ENCODE measurements at places on chromosomes 16 and 17.

DNA sequence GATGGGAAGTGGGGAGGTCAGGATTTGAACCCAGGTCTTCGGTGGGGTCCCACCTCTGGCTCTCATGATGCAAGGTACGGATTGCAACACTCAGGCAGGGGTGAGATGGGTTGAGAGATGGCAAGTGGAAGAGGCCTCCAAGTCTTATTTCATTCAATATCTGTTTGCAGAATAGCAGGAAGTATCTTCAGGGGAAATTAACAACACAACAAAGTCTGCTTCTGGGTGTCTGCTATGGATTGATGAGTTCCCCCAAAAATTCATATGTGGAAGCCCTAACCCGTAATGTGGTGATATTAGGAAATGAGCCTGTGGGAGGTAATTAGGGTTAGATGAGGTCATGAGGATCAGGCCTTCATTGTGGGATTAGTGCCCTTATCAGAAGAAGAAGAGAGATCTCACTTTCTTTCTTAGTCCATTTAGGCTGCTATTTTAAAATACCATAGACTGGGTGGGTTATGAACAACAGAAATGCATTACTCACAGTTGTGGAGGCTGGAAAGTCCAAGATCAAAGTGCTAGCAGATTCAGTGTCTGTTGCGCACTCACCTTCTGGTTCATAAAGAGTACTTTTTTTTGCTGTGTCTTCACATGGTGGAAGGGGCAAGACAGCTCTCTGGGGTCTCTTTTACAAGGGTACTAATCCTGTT lies 4.4 kb upstream of the CD300H start:
- DNase-seq, result no peak

DNA sequence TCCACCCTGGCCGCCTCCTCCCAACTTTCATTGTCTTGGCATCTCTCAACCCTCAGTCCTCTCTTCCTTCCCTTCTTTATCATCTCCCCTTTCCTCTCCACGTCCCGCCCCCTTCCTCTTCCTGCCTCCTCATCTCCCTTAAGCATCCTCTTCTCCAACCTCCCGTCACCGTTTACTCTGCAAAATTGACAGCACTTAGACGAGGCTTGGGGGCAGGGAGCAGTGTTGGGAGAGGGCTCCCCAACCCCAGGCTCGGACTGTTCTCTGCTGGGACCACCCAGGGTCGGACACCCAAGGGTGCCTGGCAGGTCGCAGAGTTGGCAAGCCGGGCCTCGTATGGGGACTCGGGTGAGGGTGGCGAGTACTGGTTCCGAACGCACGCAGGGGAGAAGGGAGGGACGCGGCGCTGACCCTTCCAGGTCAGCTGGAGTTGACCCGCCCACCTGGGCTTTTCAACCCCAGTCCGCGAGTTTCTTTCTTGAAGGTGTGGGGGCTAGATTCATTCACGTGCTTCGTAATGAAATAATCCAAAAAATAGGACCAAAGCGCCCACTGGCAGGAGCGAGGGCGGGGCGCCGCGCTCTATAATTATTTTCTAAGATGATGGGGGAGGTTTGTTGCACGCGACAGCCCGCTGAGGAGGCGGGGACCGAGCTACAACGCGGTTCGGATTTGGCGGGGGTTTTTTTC lies 775 bp upstream of the PAGR1 start:
- DNase-seq, result no peak

- no peak for DNase-seq
Measured at GRCh38 chr16:85072076-85072860, 40.0 kb downstream of the CIBAR2 start.

DNA sequence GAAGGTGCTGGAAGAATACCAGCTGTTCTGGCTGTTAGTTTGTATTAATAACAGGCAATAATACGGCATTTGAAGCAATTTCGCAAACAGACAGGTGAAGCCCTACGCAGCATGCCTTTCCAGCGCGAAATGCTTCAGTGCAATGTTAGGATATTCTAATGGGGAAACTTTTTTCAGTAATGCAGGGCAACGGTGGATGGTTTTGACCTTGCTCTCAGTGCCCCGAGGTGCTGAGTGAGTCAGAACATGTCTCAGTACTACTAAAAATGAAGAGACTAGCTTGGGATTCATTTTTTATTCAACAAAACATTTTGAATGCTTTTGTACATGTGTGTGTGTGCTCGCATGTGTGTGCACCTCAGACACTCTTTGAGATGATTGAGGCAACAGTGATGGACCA lies 172.2 kb downstream of the RBFOX1 start:
- no peak for DNase-seq

GRCh38 chr17:16293931-16294330 lies 59.3 kb downstream of the CENPV start:
- no peak for DNase-seq

- DNase-seq, result no peak
Measured at GRCh38 chr17:40027614-40028012, 12.4 kb downstream of the CSF3 start.

GRCh38 chr17:66468241-66469087 lies 166.1 kb downstream of the PRKCA start:
- no peak for DNase-seq

GRCh38 chr17:45197555-45198334 lies 23.9 kb upstream of the FMNL1 start:
- DNase-seq, result peak; percentile 71

GRCh38 chr16:73339821-73340220 lies 291.9 kb upstream of the ZFHX3 start:
- DNase-seq, result no peak

GRCh38 chr17:77392376-77393273 lies 251.9 kb downstream of the SEC14L1 start:
- DNase-seq, result no peak

DNA sequence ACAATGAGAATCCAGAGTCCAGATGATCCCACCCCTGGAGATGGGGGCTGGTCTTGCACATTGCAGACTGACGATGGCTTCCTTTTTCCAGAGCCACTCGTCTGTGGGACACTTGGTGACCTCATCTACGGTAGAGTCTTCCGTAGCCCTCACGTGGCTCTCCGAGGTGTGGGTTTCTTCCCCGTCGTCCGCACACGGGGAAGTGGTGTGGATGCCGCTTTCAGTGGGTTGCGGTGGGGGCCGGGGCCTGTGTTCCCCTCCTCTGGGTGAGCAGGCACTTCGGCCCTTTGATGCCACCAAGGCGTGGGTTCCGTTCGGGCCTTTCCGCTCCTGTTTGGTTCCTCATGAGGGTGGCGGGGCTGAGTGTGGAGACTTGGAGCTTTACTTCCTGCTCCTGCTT lies 21.4 kb downstream of the BAIAP2 start:
- DNase-seq, result no peak

DNA sequence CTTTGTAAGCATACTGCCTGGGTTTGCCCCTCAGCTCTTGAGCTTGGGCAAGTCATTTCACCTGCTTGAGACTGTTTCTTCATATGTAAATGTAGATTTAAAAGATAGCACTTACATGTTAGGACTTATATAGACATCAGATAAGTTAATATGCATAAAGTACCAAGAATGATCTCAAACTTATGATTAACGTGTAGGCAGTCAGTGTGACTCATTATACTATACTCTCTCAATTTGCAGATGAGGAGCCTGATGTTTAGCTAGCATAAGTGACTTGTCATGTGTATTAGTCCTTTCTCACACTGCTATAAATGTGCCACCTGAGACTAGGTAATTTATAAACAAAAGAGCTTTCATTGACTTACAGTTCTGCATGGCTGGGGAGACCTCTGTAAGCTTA lies 690.5 kb downstream of the KCNJ2 start:
- no peak for DNase-seq

GRCh38 chr17:39867084-39867879 lies 720 bp upstream of the ZPBP2 start:
- peak; percentile 71 for DNase-seq

DNA sequence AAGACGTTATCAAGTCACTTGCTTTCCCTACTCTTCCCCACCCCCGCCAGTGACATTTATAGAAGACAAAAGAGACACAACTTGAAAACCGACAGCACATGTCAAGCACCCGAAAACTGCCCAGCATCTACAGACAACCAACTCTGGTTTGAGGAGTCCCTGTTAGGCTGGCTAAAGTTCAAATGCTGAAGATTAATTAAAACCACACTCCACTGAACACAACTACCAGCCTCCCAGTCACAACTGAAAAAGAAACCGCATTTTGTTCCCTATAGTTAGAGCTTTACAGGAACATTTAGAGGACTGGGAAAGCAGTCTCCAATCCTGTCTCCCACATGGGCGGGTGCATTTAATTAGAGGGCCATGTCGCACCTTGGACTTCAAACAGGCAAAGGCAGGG lies 73.0 kb upstream of the COX10 start:
- no peak for DNase-seq

DNA sequence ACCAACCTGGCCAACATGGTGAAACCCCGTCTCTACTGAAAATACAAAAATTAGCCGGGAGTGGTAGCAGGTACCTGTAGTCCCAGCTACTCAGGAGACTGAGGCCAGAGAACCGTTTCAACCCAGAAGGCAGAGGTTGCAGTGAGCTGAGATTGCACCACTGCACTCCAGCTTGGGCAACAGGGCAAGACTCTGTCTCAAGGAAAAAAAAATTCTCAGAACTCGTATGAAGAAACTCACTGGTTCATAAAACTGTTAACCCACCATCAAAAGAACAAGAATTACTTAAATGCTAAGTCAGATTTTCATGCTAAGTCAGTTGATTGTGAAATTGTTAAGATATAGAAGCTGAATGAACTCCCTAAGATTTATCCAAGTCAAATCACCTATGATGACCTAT lies 31.3 kb downstream of the SLC39A11 start:
- no peak for DNase-seq

- DNase-seq, result no peak
Measured at GRCh38 chr16:68233835-68234187, 2.1 kb downstream of the ESRP2 start.

DNA sequence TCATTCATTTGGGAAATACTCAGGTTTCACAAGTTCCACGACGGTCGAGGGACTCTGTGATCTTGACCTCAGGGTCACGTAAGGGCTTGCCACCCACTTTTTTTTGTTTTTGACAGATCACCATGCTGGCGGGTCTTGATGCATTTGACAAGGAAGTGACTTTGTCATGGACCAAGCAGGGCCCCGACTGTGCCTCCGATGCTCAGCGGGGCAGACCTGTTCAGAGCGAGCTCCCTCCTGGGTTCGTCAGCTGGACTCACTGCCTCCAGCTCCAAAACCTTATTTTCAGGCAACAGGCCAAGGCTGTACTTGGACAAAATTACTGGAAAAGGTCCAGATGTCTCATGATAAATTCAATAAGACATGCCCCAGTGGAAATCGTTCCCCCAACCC lies 9.0 kb upstream of the CLEC18A start:
- DNase-seq, result no peak

GRCh38 chr16:21028728-21029127 lies 121.9 kb downstream of the DNAH3 start:
- DNase-seq, result no peak

- DNase-seq, result no peak
Measured at GRCh38 chr16:3865241-3865640, 15.3 kb downstream of the CREBBP start.

DNA sequence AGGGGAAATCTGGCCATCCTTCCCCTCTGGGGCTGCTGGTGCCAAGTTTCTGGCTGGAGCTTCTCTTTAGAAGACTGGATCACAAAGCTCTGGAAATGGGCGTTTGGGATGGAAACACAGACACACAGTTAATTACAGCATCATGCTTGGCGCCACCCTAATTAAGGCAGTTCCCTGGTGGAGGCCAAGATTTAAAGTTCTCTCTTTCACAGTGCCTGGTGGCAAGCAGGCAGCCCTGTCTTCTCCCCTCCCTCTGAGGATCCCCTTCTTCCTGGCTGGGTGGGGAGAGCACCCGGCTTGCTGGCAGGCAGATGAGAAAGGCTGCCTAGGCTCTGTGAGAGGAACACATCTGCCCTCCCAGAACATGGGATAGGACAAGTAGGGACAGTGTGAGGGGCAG lies 59.0 kb upstream of the NKD1 start:
- no peak for DNase-seq

- peak; percentile 0 for DNase-seq
Measured at GRCh38 chr17:4433515-4434031, at the start of gene SPNS3. SPNS3 (plus strand) TSS chr17:4433940; CDS start chr17:4433968, 28 bp downstream.

- no peak for DNase-seq
Measured at GRCh38 chr17:81842725-81843504, 8.1 kb upstream of the PPP1R27 start.

DNA sequence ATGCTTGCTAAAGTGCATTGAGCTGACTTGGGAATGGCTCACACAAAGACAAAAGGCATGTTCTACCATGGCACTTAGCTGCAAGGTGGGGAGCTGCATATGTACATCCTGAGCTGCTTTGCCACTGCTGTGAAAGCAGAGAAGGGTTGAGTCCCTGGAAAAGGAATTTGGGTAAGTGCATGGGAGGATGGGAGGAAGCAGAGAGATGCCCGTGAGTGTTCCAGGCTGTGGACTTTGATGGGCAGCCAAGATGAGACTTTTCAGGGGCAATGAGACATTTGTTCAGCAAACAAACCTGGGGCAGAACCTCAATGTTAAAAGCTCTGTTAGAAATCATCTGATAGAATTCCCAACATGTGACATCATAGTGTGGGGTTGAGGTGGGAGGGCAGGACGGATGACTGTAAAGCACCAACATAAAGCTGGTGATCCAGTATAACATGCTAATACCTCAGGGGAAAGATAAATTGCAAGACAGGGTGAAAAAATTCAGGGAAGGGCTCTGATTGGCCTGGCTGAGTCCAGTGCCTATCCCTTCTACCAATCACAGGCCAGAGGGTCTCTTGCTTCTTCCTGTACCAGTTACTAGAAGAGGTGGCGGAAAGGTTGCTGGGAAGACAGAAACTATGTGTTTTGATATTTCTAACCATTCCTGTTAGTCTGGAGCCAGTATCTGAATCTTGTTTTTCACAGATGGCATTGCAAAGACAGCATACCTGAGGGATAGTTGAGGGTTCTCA lies 163.2 kb downstream of the UTP18 start:
- no peak for DNase-seq

- no peak for DNase-seq
Measured at GRCh38 chr16:57935904-57936303, 35.0 kb downstream of the CNGB1 start.

GRCh38 chr17:10035885-10036284 lies 130.8 kb upstream of the RCVRN start:
- DNase-seq, result no peak

- DNase-seq, result no peak
Measured at GRCh38 chr16:69309316-69309715, 1.8 kb upstream of the VPS4A start.

DNA sequence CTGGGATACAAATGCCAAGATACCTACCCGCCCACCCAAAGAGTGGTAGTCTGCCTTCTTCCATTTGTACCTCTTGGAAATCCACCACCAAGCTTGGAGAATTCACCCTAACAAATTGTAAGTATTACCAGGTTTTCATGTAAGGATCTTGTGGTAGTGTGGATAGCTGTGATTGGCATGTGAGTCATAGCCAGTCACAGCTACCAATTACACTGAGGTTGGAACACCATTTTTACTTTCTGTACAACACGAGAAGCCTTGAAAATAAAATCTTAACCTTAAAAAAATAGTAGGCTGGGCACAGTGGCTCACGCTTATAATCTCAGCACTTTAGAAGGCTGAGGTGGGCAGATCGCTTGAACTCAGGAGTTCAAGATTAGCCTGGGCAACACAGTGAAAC lies 18.5 kb upstream of the SLC35G3 start:
- no peak for DNase-seq
